ENCODE measurements at places on chromosomes 2 and 18. TPM values are rescaled to one million over a fixed set of nuclear protein-coding genes. Genes with fewer than 3 reads are reported as not detected.
A peak's percentile ranks its signal among the peaks of the same experiment; 100 is the strongest.

DNA sequence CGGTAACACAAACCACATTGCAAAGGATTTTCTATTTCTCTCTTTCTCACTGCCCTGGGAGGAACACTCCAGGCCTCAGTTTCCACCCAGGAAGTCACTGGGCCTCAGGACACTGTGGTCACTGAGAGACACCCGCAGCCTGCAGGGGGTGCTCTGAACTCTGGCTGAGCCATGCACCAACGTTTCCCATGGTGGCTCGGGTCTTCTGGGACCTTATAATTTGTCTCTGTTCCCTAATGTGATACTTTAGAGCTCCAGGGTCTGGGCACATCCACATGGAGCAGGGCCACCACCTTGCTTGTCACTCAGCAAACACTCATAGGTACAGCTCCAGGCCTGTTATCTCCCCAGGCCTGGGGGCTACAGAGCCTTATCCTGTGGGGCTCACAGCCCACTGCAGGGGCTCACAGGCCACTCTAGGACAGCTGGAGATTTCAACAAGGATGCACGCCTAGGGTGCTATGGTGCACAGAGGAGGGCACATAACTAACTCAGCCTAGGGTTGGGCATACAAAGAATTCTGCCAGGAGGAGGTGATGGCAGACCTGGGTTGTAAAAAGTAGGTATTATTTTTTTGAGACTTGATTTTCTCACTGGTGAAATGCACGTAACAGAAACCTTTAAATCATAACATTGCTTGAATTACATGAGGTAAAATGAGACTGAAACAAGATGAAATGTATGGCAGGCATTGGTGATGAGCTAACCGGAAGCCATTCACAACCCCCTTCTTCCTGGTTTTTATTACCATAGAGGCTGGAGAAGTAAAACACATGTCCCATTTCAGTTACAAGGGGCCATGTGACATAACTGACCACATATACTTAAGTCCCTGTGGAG lies 3.0 kb upstream of the HS1BP3 start:
- no peak overlapping the region for H3K27ac ChIP-seq
- H3K36me3 ChIP-seq = no peaks in the 10 kb centered on the region
- ATAC-seq = no peak
- H3K4me1 ChIP-seq = peaks cover 33% of the 10 kb centered on the region

Gene LIMS4
- total RNA-seq = 4.7 TPM

Gene FSHR
- not detected for total RNA-seq

Gene HOXD3
- total RNA-seq = 1.8 TPM

Gene PID1
- 48.7 TPM for total RNA-seq

DNA sequence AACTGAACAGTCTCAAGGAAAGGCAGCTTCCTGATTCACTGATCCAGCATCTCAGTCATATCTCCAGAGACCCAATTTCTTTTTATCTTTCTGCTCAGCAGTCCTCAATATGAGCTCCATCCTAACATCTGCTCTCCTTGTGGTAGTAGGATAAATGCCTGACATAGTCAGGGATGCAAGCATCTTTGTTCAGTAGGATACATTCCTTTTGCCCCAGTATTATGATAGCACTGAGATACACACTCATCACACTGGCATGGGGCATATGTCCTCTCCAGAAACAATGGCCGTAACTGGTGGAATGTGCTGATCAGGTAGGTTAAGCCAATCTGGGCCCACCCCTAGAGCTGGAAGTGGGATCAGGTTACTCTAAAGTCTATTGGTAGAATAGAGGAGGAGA lies 207.2 kb downstream of the ETAA1 start:
- H3K36me3 ChIP-seq = no peaks in the 10 kb centered on the region
- H3K4me1 ChIP-seq = no peaks in the 10 kb centered on the region

GRCh38 chr2:121617042-121617599 lies 32.1 kb downstream of the CLASP1 start:
- no peaks in the 10 kb centered on the region for H3K27me3 ChIP-seq
- no peaks in the 10 kb centered on the region for H3K36me3 ChIP-seq
- no peak overlapping the region for H3K27ac ChIP-seq
- ATAC-seq = no peak

Gene COLEC11
- 0.57 TPM for total RNA-seq

Gene THSD7B
- 0.12 TPM for total RNA-seq

- H3K36me3 ChIP-seq = no peaks in the 10 kb centered on the region
- ATAC-seq = no peak
- H3K4me1 ChIP-seq = peaks cover 88% of the 10 kb centered on the region
- peak overlapping the region; percentile 51 for H3K4me3 ChIP-seq
- H3K27me3 ChIP-seq = no peaks in the 10 kb centered on the region
Measured at GRCh38 chr18:75248426-75249174, 38.0 kb downstream of the TSHZ1 start.

Measured in gastroesophageal sphincter (tissue), 4 donors.